ENCODE measurements at places on chromosomes 4 and X.

- DNase-seq: no peak
Observed at GRCh38 chr4:148007314-148007760, 275.4 kb downstream of the ARHGAP10 start.

GRCh38 chr4:100208964-100209363 lies 18.7 kb upstream of the DDIT4L start:
- no peak for DNase-seq

GRCh38 chr4:2024683-2025082 lies 15.9 kb upstream of the NELFA start:
- DNase-seq: no peak

- DNase-seq: no peak
Observed at GRCh38 chr4:7886007-7886973, 53.4 kb downstream of the AFAP1 start.

- DNase-seq: no peak
Observed at GRCh38 chrX:52979568-52979967, 21.2 kb upstream of the FAM156A start.

- no peak for DNase-seq
Observed at GRCh38 chr4:1015179-1015578, 3.8 kb downstream of the FGFRL1 start.

DNA sequence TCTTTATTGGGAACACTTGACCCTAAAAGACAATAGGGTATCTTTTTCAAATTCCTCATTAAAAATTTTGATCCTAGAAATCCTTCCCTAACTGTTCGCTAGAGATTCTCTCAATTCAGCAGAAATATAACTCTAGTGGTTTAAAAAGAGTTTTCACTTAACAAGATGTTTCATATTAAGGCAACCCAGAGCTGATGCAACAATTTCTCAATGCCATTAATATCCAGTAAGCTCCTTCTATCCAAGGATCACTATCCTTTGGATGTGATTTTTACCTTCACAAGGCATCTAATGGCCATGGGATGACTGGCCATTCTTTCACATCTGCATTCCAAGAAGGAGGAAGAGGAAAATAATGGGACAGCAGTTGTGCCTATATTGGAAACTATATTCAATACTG lies 183.4 kb downstream of the ANKRD50 start:
- no peak for DNase-seq

DNA sequence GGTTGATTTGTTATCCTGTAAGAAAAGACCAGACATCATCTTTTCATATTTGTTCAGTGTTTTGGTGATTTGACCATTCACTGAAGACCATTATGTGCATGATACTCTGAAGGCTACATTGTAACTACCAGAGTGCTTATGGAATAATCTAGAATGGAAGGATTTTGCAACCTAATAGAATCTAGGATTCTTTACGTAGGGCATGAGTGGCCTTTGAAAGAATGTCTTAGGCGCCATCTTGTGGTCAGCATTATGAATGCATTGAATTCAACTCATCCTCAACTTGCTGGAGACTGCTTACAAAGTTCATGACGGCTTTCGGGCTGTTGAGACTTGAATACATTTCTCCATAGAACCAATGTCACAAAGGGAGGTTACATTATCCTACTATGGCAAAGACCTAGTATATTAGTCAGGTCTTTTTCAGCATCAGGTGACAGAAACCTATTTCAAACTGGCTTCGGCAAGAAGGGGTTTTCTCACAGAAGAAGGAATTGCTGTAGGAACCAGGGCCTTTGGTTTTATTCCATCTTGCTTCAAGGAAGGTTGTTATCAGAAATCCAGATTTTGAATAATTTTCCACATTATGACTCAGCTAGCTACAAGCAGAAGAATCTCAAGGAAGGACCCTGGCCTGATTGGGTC lies 104.1 kb downstream of the GPAT3 start:
- DNase-seq: no peak

GRCh38 chr4:8258552-8259212 lies 10.9 kb upstream of the HTRA3 start:
- DNase-seq: no peak

DNA sequence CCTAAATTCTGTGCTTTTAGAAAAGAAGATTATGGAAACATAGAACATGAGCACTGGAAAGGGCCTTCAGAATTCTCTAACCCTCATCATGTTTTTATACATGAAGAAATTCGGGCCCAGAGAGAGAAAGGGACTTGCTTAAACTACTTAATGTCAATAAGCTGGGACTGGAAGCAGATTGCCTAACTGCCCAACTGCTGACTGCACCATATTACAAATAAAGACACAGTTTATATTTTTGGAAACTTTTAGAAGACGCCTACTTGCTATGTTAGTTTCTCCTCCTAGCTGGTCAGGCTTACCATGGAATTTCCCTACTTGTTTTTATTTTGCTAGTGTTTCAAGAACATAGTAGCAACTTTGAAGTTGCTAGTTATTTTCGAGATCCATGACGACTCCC lies 47.1 kb downstream of the SLC9A6 start:
- no peak for DNase-seq

DNA sequence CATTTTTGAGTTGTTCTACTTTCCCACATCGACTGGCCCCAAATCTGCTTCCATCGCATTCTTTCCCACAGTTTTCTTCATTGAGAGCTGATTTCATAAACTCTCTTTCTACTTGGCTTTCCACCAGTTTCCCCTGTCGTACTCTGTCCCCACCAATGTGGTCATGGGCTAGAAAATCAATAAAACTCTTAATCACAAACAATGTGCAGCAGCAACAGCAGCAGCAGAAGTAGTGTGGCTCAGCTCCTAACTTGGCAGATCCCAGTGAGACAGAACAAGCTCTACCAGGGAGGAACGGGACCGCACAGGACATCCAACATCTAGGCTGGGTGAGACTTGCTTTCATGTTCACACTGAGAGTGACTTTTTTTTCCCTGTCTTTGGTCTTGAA lies 3.1 kb upstream of the SETD7 start:
- no peak for DNase-seq

DNA sequence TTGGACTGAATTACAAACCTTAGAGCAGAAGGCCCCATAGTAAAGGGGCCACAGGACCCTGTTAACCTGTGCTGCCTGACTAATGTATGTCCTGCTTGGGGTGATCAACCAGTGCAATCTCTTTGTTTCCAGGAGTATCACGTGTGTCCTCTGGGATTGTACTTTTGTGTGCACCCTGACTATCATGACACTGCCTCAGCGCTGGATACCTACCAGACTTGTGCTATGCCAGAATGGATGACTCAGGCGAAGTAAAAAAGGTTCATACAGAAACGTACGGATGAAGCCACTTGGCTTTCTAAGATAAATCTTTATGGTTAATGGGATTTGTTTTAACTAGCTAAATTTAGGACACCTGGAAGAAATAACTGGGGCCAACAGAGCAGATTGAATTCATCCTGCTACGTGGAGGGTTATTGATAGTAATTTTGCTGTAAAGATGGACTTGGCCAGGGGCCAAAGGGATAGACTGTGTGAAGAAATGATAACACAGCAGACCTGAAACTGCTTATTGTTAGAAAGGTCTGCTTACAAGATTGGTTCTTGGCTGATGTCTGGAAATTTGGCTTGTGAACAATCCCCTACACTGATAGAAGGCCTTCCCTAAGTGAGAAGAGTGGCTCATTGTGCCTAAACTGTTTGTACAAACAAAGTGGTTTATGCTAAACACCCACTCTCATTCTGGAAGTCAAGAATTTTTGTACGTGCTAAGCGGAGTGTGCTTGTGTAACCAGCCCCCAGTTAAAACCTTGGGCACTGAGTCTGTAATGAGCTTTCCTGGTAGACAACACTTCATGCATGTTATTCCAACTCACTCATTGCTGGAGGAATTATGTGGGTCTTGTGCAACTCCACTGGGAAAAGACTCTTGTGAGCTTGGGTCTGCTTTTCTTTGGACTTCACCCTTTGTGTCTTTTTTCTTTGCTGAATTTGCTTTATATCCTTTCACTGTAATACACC lies 750.5 kb upstream of the HTR2C start:
- no peak for DNase-seq

GRCh38 chr4:30005995-30006394 lies 714.2 kb upstream of the PCDH7 start:
- no peak for DNase-seq

- no peak for DNase-seq
Observed at GRCh38 chrX:51665981-51666380, 16.6 kb downstream of the CENPVL2 start.

- DNase-seq: no peak
Observed at GRCh38 chr4:152663203-152664066, 16.4 kb downstream of the TMEM154 start.

GRCh38 chr4:173280998-173281397 lies 53.2 kb downstream of the HMGB2 start:
- DNase-seq: no peak

DNA sequence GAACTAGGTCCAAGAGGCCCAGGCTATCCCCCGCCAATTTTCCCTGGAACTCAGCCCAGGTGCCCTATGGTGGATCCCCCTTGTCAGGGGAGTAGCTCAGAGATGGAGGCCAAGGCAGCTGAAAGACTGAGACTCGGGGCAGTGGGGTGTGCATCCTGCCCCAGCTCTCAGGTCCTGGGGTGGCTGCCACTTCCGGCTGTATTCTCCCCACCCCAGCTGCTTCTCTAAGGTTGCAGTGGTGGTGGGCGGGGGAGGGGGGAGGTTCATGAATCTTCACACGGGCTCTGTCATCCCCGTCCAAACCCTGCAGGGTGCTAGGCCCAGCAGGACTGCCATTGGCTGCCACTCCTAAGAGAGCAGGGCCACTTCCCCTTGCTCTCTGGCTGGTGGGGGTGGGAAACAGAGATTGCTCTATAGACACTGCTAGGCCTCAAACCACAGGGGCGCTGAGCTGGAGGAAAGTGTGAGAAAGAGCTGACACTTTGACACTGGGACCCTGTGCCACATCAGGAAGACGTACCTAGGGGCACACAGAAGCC lies 1.5 kb downstream of the SASH3 start:
- DNase-seq: peak; percentile 70

DNA sequence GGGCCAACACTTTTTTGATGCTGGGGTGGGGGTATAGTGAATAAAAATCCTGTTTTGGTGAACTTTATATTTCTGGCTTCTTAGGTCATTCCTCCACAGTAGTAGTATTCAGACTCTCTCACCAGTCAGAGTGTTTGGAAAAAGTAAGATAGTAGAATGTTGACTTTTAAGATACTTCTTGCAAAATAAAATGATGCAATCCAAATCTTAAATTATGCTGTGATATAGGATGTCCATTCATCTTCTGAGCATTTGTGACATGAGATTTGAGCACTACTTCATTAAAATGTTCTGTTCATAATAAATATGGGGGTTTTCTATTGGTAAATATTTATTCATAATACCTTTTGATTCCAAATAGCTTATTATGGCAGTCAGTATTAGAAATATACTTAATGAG lies 70.1 kb downstream of the BMP2K start:
- DNase-seq: no peak

GRCh38 chr4:143405075-143405730 lies 68.5 kb downstream of the GAB1 start:
- no peak for DNase-seq

Measured in CD8-positive, alpha-beta T cell (primary cell).